ENCODE measurements at places on chromosomes 6 and 20.

GRCh38 chr6:138856654-138857053, 60.8 kb downstream of the ECT2L start:
- no peak for DNase-seq

- DNase-seq: no peak
Observed at GRCh38 chr20:48166082-48166835, 381.0 kb upstream of the SULF2 start.

- DNase-seq: no peak
Observed at GRCh38 chr6:151022492-151022891, 157.0 kb downstream of the MTHFD1L start.

- no peak for DNase-seq
Observed at GRCh38 chr6:128560966-128561365, 40.6 kb upstream of the PTPRK start.

- DNase-seq: no peak
Observed at GRCh38 chr20:32490942-32491763, 94.0 kb downstream of the NOL4L start.

DNA sequence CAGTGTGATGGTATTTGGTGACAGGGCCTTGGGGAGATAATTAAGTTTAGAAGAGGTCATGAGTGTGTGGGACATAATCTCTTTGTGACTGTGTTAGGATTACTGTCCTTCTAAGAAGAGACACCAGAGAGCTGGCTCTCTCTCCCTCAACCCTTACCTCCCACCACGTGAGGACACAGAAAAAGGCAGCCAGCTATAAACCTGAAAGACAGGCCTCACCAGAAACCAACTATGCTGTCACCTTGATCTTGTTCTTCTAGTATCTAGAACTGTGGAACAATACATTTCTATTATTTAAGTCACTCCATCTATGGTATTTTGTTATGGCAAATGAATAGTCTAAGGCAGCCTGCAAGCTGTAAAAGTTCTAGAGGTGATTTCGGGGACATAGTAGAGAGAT, 203.7 kb downstream of the OTOR start:
- no peak for DNase-seq

Measured in AG09309 (cell line).